ENCODE measurements at places on chromosomes 13 and 19.

DNA sequence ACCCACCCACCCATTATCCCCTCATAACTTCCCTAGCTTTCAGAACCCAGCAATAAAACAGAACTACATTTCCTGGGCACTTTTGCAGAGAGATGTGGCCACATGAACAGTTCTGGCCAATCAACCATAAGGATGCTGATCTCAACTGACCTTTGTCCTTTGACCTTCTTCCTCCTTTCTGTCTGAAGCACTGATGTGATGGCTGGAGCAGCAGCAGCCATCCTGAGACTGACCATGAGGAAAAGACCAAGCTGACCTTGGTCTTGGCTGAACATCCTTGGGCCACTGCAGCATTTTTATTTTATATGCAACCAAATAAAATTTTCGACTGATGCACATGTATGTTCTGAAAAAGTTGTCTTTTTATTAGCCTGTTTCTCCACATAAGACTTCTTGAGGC is 33.1 kb upstream of the CACNA1A start:
- DNase-seq = no peak

- no peak for DNase-seq
Observed at GRCh38 chr13:79194727-79195126, 211.3 kb downstream of the RBM26 start.

GRCh38 chr19:30153326-30154210 is 211.5 kb downstream of the URI1 start:
- DNase-seq = no peak

GRCh38 chr13:39072842-39073241 is 34.6 kb downstream of the NHLRC3 start:
- no peak for DNase-seq

- peak; percentile 86 for DNase-seq
Observed at GRCh38 chr19:19606021-19606420, 12.5 kb downstream of the PBX4 start.

DNA sequence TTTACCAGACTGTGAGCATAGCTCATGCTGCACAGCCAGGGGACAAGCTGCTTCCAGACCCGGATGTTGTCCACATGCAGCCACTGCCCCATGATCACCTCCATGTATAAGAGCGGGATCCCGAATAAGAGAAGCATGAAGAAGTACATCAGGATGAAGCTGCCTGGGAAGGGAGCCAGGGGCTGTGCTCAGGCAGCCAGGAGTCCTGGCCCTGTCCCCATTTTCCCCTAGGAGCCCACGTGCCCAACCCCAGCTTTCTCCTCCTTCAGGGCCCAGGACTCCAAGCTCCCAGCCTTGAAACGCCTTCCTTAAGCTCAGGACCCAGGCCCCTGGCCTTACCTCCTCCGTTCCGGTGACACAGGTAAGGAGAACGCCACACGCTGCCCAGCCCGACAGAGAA is 69.3 kb downstream of the SLC6A16 start:
- DNase-seq = no peak

DNA sequence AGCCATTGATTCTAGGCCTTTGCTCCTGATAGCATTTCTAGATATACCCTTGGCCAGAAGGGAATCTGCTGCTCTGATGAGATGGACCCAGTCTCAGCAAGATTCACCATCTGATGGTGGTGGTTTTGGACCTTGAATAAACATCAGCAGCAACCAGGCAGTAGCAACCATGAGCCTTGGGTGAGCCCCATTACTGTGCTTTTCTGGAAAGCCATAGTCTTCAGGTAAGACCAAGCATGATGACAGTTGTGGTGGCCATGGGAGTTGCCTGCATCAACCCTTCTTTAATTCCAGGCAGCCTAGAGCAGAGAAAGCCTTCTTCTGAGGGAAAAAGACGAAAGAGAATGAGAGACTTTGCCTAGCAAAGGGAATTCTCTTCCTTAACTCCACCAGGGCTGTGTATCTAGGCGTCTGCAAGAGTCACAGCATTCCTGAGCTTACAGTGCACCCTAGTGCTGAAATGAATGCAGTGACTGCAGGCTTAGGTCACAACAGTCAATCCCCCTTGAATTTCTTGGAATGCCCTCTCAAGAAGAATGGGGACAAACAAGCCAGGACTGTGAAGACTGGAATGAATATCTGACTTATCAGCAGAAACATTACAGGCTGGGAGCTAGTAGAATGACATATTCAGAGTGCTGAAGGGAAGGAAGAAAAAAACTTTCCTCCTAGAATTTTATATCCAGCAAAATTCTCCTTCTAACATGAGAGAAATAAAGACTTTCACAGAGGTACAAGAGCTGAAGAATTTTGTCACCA is 942.4 kb upstream of the PCDH20 start:
- DNase-seq = peak; percentile 43

- no peak for DNase-seq
Observed at GRCh38 chr19:50977626-50978025, 6.1 kb downstream of the KLK7 start.

- DNase-seq = peak; percentile 61
Observed at GRCh38 chr13:67238277-67238859, 8.2 kb upstream of the PCDH9 start.

GRCh38 chr19:5542665-5543064 is 25.1 kb downstream of the TINCR start:
- DNase-seq = no peak

DNA sequence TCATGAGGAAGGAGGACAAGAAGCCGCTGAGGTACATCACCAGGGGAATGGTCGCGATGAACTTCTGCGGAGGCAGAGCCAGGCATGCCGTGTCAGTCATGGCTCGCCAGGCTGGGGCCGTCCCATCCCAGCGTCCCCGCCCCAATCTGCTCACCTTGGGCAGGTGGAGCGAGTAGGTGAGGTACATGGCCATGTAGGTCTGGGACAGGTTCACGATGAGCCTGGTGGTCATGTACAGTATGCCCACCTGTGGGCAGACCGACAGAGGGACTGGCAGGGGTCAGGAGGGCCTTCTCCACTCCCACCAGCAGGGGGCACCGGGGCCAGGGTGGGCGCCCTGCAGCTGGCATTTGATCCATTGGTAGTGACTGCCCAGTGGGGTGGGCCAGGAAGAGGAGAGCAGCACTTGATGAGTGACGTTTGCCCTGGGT is 8.3 kb downstream of the TEKTIP1 start:
- DNase-seq = no peak

GRCh38 chr13:80126389-80127068 is 214.4 kb downstream of the SPRY2 start:
- DNase-seq = no peak

DNA sequence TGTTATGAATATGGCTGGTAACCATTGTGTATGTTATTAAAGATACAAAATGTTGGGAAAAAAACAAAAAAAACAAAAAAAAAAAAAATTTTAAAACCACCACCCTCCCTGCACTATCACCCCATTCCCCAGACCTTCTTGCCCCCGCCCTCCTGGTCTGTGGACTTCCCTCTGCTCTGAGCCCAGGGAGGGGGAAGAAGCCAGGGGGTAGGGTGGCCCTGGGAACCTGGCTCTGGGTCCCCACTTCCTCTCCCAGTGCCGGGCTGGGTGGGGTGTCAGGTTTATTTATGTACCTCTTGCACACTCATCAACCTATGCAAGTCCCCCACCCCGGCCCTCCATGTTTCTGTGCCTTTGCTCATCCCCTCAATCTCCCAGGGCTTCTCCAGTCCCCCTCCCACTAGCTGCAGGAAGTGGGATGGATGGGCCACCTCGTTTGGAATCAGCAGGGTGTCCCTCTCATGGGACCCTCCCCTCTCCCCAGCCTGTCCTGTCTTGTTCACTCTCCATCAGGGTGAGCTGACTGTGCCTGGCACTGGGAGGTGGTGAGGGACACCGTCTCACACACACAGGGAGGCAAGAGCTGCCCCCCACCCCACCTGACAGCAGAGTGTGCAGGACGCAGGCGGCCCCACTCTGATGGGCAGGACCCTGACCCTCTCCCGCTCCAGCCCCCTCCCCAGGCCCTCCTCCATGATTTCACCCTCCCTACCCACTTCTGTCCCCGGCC is 5.9 kb downstream of the PAF1 start:
- no peak for DNase-seq

- peak; percentile 35 for DNase-seq
Observed at GRCh38 chr19:51246164-51246552, 4.7 kb upstream of the SIGLECL1 start.

GRCh38 chr13:48493851-48494250 is 39.0 kb downstream of the RCBTB2 start:
- no peak for DNase-seq

- DNase-seq = no peak
Observed at GRCh38 chr13:40666933-40667621, 636 bp upstream of the FOXO1 start.

DNA sequence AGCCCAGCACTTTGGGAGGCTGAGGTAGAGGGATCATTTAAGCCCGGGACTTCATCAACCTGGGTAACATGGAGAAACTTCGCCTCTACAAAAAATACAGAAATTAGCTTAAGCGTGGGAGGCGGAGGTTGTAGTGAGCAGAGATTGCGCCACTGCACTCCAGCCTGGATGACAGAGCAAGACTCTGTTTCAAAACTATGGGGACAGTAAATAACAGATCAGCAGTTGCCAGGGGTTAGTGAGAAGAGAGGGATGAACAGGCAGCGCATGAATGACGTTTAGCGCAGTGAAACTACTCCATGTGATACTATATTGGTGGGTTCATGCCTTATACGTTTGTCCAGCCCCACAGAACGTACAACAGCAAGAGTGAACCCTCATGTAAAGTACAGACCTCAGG is 7.1 kb upstream of the ICAM3 start:
- DNase-seq = no peak

DNA sequence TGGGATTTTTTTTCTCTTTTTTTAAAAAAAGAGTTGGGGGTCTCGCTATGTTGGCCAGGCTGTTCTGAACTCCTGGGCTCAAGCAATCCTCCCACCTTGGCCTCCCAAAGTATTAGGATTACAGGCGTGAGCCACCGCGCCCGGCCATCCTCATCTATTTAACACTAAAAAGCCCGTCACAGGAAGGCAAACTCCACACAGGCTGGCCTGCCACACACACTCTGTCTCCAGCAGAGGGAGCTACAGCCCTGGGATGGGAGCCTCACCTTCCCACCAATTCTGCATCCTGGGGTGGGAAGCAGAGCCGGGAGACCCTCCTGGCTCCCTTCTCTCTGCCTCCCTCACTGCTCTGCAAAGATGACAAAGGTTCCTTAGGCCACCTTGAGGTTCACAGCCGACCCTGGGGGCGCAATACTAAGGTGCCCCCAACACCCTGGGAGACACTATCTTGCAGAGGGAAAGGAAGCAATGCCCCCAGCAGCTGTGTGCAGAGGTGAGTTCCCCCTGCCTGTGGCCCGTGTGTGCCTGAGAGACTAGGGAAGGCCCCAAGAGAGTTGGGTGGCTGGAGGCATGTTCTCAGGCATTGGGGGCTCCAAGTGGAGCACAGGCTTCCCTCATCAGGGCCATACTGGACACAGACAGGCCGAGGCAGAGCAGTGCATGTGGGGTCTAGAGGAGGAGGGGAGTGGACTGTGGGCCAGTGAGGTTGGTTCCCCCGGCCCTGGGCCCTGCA is 27.4 kb upstream of the TIMM44 start:
- DNase-seq = no peak

GRCh38 chr13:74128156-74128767 is 5.9 kb downstream of the KLF12 start:
- DNase-seq = no peak

DNA sequence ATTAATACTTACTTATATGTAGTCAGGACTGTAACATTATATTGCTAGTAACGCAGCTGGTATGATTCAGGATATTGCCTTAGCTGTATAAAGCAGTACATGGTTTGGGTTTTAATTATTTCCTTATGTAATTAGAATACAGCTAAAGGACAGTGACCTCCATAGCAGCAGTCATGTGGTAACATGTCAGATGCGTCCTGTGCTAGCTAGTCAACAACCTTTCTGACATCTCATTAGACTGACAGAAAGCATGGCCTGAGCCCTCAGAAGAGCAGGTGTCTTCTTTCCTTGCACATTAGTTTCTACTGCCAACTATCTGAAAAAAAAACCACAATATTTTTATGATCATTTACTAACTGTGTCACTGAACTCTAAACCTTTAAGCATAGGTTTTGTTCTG is 122.2 kb downstream of the MAB21L1 start:
- DNase-seq = no peak

DNA sequence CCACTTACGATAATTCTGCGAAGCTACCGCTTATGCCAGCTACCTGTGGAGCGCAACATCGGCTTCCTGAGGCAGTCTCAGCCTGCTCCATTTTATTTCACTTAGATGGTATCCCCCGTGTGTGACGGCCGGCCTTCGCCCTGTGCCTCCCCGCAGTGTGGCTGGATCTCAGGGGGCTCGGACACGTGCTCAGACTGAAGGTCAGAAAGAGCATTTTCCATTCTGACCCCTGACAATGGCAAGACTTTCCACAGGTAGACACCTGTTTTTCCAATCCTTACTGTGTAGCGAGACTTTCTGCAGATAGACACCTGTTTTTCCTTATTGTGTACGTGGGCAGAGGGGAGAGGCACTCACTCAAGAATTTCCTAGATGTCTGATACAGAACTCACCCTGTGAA is 52.7 kb downstream of the ATP11A start:
- no peak for DNase-seq

GRCh38 chr13:42752731-42753130 is 28.7 kb upstream of the FAM216B start:
- no peak for DNase-seq

DNA sequence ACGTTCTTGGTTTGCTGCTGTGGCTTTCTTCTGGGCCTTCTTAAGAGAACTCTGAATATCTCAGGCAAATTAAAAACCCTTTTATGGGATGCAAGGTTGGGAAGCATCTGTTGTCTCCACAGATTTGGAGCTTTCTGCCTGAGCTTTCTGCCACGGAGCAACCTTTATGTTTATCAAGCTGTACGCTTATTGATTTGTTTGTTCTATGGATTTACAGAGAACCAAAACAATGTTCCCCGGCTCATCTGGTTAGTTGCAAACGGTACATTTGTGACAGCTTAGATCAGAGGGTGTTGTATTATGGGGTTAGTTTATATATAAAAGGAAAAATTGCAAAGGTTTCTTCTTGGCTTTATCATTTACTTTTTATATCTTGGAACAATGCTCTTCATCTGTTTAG is 479.6 kb downstream of the DIAPH3 start:
- DNase-seq = no peak

DNA sequence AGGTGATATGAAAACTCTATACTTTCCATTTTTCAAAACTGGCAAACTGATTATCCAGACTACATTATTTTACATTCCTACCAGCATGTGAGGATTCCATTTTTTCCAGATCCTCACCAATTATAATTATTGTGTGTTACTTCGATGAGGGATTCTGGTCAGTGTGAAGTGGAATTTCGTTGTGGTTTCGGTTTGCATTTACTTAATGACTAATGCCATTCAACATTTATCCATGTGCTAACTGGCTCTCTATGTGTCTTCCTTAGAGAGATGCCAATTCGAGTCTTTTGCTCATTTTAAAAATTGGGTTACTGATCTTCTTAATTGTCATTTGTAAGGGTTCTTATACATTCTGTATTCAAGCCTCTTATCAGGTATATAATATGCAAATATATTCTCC is 1551.3 kb upstream of the MIR17HG start:
- no peak for DNase-seq

- no peak for DNase-seq
Observed at GRCh38 chr19:48372904-48373303, 8.7 kb downstream of the SYNGR4 start.

- DNase-seq = no peak
Observed at GRCh38 chr13:93554514-93554913, 327.9 kb downstream of the GPC6 start.

GRCh38 chr19:52351512-52351911 is 15.5 kb downstream of the ZNF610 start:
- DNase-seq = no peak

- DNase-seq = no peak
Observed at GRCh38 chr19:6138066-6138465, 2.6 kb downstream of the ACSBG2 start.
